Hematopoietic multipotent progenitor cell treated with erythropoietin and hydrocortisone succinate and interleukin-3 and kit ligand, for 15 days (in vitro differentiated cells): ENCODE measurements at places on chromosomes 12 and 14.

GRCh38 chr14:104939666-104940410 lies 15.2 kb downstream of the PLD4 start:
- DNase-seq, result no peak

GRCh38 chr12:3046441-3047200 lies 30.6 kb upstream of the TSPAN9 start:
- DNase-seq, result no peak

DNA sequence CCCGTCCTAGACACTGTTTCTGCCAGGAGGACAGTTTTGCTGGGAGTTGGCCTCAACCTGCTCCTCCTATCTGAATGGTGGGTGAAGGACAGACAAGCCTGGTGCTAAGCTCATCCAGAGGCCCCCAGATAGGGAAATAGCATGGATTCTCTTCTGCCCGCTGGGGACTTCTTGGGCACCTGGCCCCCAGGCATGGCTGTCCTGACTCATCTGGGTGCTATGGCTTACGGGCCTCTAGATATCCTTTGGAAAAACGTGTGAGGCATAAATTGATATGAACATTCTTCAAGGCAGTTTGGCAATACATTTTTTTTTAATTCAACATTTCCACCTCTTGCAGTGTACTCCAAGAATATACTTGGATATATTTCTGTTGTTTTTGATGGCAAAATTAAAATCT lies 8.6 kb downstream of the TECPR2 start:
- no peak for DNase-seq

- no peak for DNase-seq
Measured at GRCh38 chr12:110845339-110845682, 1.5 kb upstream of the CCDC63 start.
